ENCODE measurements at places on chromosomes 5 and 9.

DNA sequence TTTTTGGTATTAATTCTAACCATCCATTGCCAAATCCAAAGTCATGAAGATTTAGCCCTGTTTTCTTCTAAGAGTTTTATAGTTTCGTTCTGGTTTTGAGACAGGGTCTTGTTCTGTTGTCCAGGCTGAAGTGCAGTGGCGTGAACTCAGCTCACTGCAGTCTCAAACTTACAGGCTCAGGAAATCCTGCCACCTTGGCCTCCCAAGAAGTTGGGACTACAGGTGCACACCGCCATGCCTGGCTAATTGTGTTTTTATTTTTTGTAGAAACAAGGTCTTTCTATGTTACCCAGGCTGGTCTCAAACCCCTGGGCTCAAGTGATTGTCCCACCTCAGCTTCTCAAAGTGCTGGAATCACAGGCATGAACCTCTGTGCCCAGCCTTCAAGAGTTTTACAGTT lies 21.0 kb downstream of the ACTL7A start:
- DNase-seq = no peak

- no peak for DNase-seq
These were observed 20.6 kb downstream of the TCOF1 start for GRCh38 chr5:150377964-150378694.

DNA sequence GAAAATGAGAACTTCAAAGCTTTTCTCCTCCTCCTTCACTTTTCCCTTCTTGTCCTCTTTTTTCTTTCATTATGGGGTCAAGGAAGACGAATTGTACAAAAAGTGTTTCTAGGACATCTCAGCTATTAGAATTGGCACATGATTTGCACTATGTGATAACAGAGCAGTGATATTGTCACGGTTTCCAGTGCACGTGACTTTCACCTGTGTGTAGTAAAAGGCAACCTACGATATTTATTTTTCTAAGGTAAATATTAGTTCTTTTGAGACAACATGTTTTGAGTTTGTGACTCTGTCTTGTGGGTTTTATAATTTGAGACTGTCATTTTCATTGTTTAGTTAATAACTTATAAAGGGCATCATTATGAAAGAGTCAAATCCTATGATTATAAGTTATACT lies 213.1 kb downstream of the PSAT1 start:
- DNase-seq = no peak

GRCh38 chr5:54769746-54770145 lies 215.6 kb downstream of the ESM1 start:
- no peak for DNase-seq

GRCh38 chr5:65244031-65244430 lies 237.7 kb downstream of the ADAMTS6 start:
- no peak for DNase-seq

DNA sequence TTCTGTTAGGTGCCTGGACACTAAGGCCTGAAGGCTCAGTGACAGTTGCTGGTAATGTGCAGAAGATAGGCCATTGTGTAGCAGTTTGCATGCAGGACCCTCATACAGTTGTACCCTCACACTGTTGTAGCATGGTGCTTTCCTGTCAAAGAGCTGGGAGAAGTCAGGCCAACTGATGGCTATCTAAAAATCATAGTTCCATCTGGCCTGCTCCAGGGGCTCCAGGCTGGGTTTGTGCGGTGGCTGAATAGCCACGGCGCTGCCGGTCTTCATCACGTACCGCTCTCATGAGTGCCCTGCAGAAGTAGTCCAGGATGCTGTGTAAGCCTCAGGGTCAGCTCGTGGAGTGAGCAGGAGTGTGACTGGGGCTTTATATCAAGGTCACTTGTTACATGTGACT lies 12.2 kb downstream of the SECISBP2 start:
- no peak for DNase-seq

DNA sequence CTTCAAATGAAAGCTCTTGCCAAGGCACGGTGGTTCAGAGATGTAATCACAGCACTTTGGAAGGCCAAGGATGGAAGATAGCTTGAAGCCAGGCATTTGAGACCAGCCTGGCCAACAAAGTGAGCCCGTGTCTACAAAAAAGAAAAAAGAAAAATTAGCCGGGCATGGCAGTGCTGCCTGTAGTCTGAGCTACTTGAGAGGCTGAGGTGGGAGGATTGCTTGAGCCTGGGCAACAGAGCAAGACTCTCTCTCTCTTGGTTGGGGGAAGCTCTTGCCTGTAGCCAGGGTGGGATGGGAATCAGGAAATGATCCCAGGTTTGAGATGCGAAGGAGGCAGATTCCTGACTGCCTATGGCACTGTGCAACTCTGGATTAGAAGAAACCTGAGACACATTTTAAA lies 62.1 kb downstream of the IL6ST start:
- DNase-seq = no peak

DNA sequence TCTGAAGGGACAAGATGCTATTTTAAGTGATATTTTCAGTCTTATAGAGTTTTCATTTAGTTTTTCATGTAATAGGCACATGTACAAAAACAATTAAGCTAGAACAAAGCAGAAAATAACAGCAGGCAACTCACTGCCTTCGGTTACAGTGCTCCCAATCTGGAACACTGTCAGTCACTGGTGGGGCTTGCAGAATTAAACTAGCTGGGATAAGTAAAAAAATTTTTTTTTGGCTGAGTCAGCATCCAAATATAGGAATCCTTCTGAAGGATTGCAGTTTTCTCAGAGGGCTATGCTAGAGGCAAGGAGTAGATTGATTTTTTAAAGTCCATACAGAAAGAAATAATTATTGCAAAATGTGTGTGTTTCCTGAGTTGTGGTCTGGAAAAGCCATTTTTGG lies 250.2 kb upstream of the RFX3 start:
- DNase-seq = no peak

GRCh38 chr9:121399126-121399882 lies 29.3 kb upstream of the STOM start:
- DNase-seq = no peak

DNA sequence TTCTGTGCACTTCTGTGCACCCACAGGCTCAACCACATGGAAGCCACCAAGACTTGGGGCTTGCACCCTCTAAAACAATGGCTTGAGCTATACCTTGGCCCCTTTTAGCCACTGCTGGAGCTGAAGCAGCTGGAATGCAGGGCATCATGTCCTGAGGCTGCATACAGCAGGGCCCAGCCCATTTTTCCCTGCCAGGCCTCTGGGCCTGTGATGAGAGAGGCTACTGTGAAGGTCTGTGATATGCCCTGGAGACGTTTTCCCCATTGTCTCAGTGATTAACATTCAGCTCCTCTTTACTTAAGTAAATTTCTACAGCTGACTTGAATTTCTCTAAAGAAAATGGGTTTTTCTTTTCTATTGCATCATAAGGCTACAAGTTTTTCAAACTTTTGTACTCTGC lies 134.0 kb upstream of the EGFLAM start:
- no peak for DNase-seq

GRCh38 chr9:38390442-38390841 lies 2.1 kb upstream of the ALDH1B1 start:
- no peak for DNase-seq

- DNase-seq = no peak
These were observed 30.3 kb upstream of the IL17B start for GRCh38 chr5:149409268-149409948.

DNA sequence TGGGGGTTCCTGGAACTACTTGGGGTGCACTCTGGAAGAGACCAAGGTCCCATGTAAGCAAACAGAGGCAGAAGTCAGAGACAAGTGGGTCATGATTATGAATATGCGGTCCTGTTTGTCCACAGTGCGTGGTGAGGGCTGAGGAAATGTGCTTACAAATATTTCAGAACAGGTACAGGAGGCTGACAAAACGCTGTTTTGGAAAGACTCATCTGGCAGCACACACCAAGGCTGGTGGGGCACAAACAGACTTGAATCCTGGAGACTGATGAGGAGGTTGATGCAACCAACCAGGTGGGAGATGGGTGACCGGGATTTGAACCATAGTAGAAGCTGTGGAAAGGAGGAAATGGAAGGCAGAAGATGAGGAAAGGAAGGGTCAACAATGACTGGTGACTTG lies 83.8 kb downstream of the ADRB2 start:
- no peak for DNase-seq
